CD4-positive, alpha-beta T cell treated with Interleukin-15 for 1 hour (primary cell): ENCODE measurements at places on chromosomes 11 and 22.

GRCh38 chr11:34191578-34191977 is 86.1 kb downstream of the NAT10 start:
- DNase-seq = no peak

DNA sequence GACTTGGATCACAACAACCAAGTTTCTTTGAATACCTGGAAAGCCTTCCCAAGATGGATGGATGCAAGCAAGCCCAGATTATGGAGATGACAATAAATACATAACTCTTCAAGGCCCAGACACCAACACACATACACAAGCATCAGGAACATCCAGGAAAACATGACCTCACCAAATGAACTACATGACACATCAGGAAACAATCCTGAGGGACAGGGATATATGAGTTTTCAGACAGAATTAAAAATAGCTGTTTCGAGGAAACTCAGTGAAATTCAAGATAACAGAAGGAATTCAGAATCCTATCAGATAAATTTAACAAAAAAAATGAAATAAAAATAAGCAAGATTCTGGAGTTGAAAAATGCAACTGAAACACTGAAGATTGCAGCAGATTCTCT is 659.4 kb downstream of the METTL15 start:
- no peak for DNase-seq

GRCh38 chr11:94090401-94090800 is 38.2 kb upstream of the PANX1 start:
- DNase-seq = no peak

DNA sequence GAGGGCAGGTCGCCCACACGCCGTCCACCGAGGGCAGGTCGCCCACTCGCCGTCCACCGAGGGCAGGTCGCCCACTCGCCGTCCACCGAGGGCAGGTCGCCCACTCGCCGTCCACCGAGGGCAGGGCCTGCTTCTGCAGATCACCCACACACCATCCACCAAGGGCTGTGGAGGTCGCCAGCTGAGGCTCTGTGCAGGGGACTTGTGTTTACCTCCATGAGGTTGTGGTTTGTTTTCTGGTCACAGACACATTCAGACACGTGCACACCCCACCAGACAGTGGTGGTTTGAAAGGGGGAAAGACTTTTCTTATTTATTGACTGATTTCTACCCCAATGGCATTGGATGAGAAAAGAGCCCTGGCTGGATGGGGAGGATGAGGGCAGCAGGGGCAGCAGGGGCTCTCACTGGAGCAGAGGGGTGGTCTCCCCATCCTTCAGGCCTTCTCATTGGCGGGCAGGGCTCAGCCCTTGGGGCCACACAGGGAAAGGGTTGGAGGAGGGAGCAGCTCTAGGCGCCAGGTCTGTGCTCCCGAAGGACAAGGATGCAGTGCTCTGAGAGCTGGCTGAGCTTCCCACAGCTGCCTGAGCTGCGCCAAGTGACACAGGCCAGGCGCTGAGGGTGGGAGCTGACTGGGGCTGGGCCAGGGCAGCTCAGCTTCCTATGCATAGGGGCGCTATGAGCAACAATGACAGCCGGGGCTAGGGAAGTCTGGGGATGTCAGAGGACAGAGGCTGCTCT is 252.6 kb upstream of the B3GAT1 start:
- DNase-seq = no peak

GRCh38 chr11:128726458-128727139 is 32.7 kb downstream of the FLI1 start:
- peak; percentile 69 for DNase-seq

GRCh38 chr11:92554688-92555087 is 330.1 kb downstream of the FAT3 start:
- no peak for DNase-seq

DNA sequence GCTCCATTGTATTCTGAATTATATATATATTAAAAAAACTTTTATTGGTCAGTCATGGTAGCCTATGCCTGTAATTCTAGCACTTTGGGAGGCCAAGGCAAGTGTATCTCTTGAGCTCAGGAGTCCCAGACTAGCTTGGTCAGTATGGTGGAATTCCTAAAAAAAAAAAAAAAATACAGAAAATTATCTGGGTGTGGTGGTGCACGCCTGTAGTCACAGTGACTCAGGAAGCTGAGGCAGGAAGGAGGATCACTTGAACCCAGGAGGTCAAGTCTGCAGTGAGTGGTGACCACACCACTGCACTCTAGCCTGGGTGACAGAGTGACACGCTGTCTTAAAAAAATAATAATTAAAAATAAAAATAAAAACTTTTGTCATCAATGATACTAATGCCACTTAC is 133.2 kb downstream of the FAT3 start:
- DNase-seq = no peak

DNA sequence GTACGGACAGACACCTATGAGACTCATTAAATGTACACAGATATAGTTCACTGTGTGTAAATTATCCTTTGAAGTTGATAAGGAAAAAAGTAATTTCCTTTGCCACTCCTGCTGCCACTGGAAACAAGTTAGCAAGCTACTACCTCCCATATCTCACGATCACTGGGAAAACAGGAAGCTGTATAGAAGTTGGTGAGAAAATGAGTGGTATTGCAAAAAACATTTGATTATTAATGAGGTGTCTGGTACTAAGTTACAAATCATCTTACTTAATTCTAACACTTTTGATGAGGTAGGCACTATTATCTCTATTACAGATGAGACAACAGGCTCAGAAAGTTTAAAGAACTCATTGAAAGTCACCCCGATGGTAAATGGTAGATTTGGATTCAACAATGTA is 68.5 kb downstream of the GAB2 start:
- no peak for DNase-seq

- no peak for DNase-seq
These were observed 324.6 kb downstream of the CADM1 start for GRCh38 chr11:115179636-115180035.

- no peak for DNase-seq
These were observed 6.2 kb downstream of the TAF6L start for GRCh38 chr11:62777389-62777788.

- DNase-seq = peak; percentile 42
These were observed 15.2 kb upstream of the FCHSD2 start for GRCh38 chr11:73157101-73158010.

- no peak for DNase-seq
These were observed 19.2 kb upstream of the PPARA start for GRCh38 chr22:46131151-46131587.

DNA sequence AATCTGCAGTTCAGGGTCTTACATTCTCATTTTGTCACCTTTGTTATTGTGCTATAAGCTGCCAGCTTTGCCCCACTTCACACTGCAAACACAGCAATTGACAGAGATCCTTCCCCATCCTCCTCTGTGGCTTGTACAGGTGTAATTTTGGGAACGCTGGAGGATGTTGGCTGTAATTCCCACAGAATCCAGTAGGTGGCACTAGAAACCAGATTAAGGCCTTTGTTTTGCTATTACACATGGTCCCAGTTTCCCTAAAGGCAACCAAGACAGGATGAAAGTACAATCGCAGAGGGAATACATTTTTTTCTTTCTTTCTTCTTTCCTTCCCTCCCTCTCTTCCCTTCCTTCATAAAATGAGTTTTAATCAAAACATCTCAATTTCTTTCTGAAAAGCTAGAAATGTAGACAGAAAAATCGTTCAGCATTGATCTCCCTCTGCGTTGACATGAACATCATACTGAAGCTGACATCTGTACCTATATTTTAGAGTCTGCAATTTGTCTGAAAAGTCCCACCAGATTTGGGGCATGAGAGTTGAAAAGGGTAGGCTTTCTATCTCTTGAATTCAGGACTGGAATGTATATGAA is 21.3 kb upstream of the NELL1 start:
- no peak for DNase-seq

DNA sequence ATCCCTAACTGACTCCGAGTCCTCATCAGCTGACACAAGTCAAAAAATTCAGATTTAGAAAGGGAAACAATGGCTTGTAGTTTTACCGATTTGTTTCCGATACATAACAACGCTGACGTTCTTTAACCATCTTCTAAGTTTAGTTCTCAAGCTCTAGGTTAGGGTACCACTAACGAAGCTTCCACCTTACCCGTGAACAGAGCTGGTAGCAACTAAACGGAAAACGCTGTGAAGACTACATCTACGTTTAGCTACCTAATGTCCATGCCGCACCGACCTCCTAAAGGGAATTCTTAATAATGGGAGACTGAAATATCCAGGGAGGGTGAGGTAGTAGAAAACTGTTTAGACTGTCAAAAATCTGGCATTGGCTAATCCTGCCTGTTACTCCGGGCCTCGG is 1.0 kb downstream of the NUP98 start:
- no peak for DNase-seq

- no peak for DNase-seq
These were observed 915 bp downstream of the FEZ1 start for GRCh38 chr11:125494974-125495725.

- DNase-seq = no peak
These were observed 246.6 kb downstream of the MN1 start for GRCh38 chr22:27554841-27555456.

DNA sequence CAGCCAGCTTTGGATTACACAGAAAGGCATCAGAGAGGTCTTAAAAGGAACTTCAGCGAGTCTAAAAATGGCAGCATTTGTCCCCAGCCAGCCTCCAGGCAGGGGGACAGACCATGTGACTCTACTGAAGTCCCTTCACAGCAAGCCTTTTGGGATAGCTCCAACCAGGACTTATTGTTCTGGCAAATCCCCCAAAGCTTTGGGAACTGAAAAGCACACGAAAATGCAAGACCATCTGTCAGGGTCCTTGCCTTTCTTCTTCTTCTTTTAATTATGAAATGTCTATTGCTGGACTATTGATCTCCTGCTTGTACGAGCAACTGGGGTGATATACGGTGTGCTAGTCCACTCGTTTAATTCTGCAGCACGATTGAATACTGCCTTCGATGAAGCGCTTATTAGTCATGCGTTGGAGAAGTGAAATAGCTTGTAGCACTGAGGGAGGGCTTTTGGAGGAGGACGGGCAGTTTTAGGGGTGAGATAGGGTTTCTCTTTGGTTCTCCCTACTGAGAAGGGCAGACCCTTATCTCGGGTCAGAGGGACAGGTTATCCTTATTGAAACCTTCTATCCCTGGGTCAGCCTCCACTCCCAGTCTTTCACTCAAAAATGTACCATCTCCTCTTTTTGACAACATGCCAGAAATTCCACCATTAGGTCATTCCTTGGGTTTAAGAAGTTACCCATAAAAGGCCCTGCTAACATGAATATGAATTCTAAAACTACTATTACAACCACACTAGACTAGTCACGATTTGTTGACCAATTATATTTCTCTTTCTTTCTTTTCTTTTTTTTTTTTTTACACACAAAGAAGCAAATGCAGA is 416.4 kb downstream of the MIAT start:
- no peak for DNase-seq

- no peak for DNase-seq
These were observed 3.2 kb upstream of the SYT13 start for GRCh38 chr11:45289369-45289768.

- no peak for DNase-seq
These were observed 78.3 kb downstream of the TRMU start for GRCh38 chr22:46413725-46414379.

DNA sequence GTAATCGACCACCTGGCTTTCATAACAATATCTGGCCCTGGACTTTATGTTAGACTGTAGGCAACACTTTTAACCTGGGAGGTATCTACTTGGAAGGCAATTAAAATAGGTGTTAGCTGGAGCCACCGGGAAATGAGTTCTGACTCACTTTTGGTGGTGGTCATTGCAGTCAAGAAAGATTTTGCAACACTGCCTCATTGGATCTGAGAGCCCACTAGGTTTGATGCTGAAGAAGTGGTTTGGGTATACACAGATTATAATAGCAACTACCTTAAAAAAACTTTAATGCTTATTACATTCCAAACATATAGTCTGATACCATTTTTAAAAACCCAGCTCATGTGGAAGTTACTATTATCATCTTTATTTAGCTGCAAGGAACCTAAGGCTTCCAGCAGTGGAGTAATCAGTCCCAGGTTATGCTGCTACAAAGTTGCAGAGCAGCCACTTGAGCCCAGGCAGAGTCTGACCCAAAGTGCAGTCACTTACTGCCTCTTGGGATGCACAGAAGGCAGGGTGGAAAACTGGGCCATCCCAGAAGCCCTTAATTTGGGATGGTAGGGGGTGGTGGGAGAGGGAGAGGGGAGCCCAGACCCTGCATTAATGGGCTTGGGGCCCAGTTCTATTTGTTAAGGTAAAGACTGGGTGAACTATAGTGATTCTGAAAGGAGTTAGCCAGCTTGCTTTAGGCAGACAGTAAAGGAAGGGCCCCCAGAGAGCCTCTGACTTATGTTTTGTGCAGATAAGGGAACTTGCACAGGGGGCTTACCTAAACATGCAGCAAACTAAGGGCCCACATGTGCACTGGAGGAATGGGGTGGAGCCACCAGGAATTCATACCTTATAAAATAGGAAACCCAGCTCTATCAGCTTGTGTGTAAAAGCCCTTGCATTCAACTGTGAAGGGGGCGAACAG is 149.4 kb downstream of the SNX19 start:
- no peak for DNase-seq

GRCh38 chr11:64924910-64925284 is 408 bp downstream of the PPP2R5B start:
- no peak for DNase-seq

- no peak for DNase-seq
These were observed 1191.9 kb downstream of the BRD1 start for GRCh38 chr22:48635816-48636215.

- DNase-seq = no peak
These were observed 75.0 kb downstream of the CDKN1C start for GRCh38 chr11:2810411-2811205.

DNA sequence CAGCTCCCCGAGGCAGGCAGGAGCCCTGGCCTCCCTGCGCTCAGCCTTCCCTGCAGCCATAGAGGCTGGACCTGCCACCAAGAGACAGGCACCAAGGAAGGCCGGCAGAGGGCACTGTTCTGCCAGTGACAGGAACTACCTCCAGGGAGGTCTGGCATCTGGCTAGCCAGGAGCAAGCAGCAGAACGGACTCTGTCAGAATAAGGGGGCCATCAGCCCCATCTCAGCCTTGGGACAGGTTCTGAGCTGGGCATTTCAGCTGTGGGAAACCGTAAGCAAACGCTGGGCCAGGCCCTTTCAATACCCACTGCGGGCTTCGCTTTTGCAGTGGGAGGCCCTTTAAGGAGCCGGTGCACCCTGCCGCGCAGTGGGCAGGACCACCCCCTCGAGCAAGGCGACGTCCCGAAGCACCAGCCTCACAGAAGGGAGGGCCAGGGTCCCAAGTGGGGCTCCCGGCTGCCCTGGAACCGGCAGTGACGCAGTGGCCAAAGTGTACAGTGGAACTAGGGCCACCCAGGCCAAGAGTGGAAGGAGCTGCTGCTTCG is 18.2 kb downstream of the IFT27 start:
- peak; percentile 71 for DNase-seq
